ENCODE measurements at places on chromosomes 5 and 9. TPM values are rescaled to one million over a fixed set of nuclear protein-coding genes. Genes with fewer than 3 reads are reported as not detected.

DNA sequence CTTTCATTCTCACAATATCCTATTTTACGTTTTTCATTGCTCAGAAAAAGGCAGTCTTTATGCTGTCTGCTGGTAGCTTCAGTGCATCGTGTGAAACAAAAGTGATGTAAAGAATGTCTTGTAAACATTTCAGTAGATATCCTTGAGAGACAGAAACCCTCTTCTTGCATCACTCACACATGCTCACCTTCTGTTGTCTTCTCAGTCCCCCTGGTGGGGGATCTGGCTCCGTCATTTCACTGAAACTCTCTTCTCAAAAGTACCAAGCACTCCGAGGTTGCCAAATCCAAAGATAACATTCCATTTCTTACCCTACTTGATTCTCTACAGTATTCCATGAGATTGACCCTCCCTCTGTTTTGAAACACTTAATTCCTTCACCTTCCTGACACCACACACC is 46.1 kb upstream of the PCA3 start:
- H3K4me3 ChIP-seq = no peak overlapping the region
- no peaks in the 10 kb centered on the region for H3K36me3 ChIP-seq
- no peaks in the 10 kb centered on the region for H3K4me1 ChIP-seq
- no peak for DNase-seq
- peaks cover 11% of the 10 kb centered on the region for H3K27me3 ChIP-seq
- no peak overlapping the region for H3K27ac ChIP-seq

Gene SLC34A1
- total RNA-seq = 0.29 TPM

- no peaks in the 10 kb centered on the region for H3K4me1 ChIP-seq
- no peak overlapping the region for H3K27ac ChIP-seq
- no peak overlapping the region for H3K4me3 ChIP-seq
- DNase-seq = no peak
- peaks cover 2% of the 10 kb centered on the region for H3K36me3 ChIP-seq
Observed at GRCh38 chr9:96279932-96280331, 22.0 kb downstream of the HSD17B3 start.

Gene ROPN1L
- total RNA-seq = not detected

DNA sequence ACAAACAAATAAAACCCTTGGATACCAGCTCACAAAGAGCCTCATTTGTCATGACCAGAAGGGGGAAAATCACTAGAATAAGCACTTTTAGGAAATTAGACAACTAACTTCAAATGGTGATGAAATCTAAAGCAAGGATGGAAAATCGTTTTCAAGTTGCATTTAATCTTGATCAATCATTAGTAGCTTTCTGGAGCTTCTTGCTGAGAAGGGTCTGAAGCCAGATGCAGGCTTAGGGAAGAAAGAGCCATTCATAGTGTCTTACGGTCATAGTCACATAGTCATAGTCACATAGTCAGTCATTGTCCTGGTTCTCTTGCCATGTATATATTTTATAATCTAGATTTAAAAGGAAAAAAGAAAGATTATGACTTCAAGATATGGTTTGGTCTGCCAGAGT is 610.5 kb downstream of the ACTL7B start:
- no peaks in the 10 kb centered on the region for H3K36me3 ChIP-seq
- H3K4me1 ChIP-seq = no peaks in the 10 kb centered on the region
- H3K27ac ChIP-seq = no peak overlapping the region
- peaks cover under 1% of the 10 kb centered on the region for H3K27me3 ChIP-seq
- no peak for DNase-seq

DNA sequence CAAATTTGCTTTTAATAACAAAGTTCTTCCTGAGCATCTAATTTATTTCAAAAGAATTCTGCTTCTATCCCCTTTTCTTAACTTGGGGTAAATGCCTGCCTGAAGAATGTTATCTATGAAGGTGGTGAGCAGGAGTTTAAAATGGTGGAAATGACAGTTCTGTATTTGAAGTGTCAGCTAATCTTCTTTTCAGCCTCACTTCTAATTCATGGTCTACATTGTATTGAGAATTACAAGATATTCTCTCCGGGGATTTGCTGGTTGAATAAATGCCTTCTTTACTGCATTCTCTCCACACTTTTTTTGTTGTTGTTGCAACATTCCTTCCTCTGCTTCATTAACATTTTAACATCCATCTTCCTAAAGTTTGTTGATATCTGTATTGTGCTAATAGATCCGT is 143.1 kb upstream of the GRIN3A start:
- H3K27me3 ChIP-seq = no peaks in the 10 kb centered on the region
- no peak for DNase-seq
- no peaks in the 10 kb centered on the region for H3K36me3 ChIP-seq
- H3K4me3 ChIP-seq = no peak overlapping the region
- no peak overlapping the region for H3K27ac ChIP-seq

DNA sequence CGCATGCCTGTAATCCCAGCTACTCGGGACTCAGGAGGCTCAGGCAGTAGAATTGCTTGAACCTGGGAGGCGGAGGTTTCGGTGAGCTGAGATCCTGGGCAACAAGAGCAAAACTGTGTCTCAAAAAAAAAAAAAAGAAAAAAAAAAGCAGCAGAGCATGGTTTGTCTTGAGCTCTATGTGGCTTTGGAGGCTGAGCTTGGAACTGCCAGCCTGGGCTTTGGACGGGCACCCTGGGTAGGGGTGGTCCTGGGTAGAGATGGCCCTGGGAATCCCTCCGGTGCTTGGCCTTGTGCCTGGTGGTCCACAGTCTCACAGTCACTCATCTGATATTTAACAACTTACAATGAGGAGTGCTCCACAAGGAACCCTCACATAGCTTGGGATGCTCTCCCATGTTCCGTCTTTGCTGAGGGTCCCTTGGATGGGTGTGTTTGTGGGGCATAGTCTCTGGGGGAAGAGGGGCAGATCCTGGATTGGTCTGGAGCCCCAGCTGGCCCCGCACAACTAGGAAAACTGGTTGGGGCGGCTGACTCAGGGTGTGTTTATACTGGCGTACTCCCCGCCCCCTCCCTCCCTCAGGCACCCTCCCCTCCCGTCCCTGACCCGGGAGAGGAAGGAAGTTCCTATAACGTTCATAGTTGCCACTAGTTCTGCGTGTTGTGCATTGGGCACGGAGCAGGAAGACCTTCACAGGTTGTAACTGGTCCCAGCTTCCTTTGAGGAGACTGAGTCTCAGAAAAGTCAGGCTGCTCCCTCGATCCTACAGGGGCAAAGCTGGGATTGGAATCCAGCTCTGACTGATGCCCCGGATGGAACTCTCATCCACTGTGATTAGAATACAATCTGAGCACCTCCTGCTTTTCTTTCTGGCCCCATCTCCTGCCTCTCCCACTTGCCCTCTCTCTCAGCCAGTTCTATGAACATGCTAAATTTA is 11.2 kb downstream of the IER5L start:
- peak overlapping the region; percentile 20 for H3K27ac ChIP-seq
- no peaks in the 10 kb centered on the region for H3K27me3 ChIP-seq
- peak; percentile 20 for DNase-seq

Data from activated CD8-positive, alpha-beta T cell treated with anti-CD3 and anti-CD28 coated beads for 36 hours (primary cell).